Trophoblast cell (in vitro differentiated cells and primary cell): ENCODE measurements at places on chromosomes 5 and 9.
A peak's percentile ranks its signal among the peaks of the same experiment; 100 is the strongest.

- DNase-seq: no peak
Measured at GRCh38 chr5:575636-576035, 36.5 kb upstream of the CEP72 start.

DNA sequence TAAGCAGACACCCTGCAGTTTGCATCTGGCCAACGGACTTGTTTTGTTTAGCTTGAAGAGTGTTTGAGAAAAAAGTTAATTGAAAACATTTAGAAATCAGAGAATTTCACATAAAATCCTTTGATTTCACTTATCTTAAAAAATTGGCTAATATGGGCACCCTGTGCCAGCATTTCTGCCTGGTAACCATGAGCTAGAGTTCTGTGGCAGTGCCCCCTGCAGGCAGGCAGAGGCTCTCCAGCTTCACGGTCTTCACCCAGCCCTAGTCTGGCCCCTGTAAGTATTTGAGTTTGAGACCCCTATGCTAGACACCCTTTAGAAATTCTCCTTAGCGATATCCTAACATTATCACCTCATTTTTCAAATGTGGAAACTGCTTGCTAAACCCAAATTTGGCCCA is 18.8 kb upstream of the FANCC start:
- DNase-seq: no peak

- DNase-seq: no peak
Measured at GRCh38 chr9:116959809-116960208, 272.7 kb downstream of the TRIM32 start.

- DNase-seq: peak; percentile 14
Measured at GRCh38 chr9:7103771-7104170, 346.0 kb downstream of the KDM4C start.

GRCh38 chr5:40475561-40475960 is 204.2 kb upstream of the PTGER4 start:
- no peak for DNase-seq

GRCh38 chr5:132203464-132203818 is 24.2 kb downstream of the P4HA2 start:
- no peak for DNase-seq

DNA sequence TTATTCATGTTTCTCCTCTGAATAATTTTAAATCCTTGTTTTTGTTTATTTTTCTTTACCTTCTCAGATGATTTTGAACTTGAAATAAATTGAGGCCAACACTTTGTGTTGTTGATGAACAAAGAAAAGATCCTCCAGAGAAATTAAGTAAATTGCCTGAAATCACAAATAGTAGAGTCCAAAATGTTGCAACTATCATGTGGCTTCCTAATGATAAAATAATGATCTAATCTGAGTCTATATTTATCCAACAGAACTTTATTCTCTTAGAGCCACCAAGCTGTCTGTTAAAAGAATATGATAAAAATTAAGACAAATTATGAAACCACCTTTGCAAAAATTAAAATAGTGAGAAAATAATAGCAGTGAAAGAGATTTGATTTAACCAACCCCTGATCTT is 132.2 kb upstream of the SPEF2 start:
- DNase-seq: no peak

DNA sequence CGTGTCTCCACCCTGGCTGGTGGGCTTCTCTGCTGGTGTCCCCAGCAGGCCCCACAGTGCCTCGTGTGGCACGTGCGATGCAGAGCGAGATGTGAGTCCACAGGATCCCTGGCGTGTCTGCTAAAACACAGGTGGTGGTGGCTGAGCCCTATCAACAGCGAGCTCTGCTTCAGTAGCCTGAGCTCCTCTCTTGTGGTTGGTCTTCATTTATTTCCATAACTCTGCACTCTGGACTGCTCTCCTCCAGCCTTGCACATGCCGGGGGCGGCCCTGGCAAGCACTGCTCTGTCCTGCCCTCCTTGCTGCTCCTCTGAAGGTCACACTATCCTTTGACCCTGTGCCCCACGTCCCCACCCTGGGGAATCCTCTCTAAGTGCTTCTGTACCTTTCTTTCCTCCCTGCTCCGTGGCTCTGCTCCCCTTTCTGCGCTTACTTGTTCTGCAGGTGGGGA is 59.2 kb downstream of the NSUN2 start:
- DNase-seq: no peak
